ENCODE measurements at places on chromosomes 2 and 18. TPM values are rescaled to one million over a fixed set of nuclear protein-coding genes. Genes with fewer than 3 reads are reported as not detected.
A peak's percentile ranks its signal among the peaks of the same experiment; 100 is the strongest.

DNA sequence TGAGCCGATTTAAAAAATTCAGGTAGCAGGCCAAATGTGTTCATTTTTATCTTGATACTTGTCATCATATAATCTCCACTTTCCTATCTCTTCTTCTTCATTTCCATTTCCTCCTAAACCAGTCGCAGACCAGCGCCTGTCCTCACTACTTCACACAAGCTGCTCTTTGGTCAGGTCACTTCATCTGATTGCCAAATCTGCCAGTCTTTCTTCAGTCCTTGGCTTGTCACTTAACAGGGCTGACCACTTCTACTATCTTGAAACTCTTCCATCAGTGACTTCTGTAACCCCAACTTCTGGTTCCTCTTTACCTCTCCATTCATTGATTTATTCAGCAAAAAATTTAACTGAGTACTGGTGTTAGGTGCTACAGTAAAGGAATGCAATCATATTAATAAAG is 18.0 kb upstream of the SPRED2 start:
- DNase-seq, result no peak

LYG2 gene
- 0.64 TPM for polyA plus RNA-seq

DNA sequence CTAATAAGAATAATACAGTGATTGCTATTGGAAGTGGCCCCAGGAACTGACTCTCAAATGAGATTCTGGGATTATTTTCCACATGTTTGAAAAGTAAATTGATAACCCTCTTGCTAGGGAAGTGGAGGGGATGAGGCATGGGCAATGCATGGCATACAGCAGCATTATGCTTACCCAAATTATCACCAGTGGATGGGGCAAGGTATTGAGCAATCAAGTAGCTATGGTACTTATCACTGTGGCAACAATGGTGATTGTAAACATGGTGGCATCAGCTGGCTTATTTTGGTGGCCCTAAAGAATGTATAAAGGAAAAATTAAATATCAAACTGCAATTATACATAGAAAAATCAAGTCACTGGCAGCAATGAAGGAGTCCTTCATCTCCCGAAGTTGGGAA is 155.1 kb downstream of the FIGN start:
- DNase-seq, result no peak

DNA sequence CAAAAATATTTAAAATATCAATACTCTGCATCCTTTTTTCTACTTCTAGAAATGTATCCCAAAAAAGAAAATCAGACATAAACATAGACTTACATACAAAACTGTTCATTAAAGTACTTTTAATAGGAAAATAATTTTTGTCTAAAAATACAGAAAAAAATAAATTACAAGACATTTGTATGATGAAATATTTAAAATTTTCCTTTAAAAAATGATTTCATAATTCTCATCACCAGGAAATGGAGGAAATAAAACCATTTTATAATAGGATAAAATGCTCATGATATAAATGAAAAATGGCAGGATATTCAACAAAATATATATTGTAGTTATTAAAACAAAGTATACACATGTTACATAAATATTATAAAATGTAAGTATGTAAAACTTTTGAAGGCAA is 24.4 kb downstream of the ARL5A start:
- no peak for DNase-seq

ARHGAP15 gene
- polyA plus RNA-seq, result 31.0 TPM

- DNase-seq, result no peak
Measured at GRCh38 chr18:49251451-49251850, 209.0 kb downstream of the DYM start.

DNA sequence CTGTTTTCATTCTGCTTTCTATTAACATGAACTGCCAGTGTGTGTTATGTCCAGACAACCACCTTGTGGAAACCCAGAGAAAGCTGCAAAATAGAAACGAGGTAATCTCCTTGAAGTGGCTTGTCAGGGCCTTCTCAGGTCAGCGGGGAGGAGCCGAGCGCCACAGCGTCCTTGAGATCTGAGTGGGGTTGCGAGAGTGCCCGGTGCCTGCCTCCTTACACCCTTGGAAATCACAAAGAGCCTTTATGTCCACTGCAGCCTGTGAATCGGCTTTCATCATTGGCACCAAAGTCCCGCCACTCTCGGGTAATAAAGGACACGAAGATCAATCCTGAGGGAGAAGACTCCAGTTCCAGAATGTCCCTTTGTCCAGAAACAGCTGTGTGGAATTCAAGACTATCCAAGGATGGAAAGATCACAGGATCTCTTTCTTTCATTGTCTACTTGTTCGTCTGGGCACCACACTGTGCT is 135.2 kb downstream of the HRH4 start:
- DNase-seq, result peak; percentile 17

SFXN5 gene
- polyA plus RNA-seq, result 13.7 TPM

PFN4 gene
- polyA plus RNA-seq, result 3.2 TPM

UXS1 gene
- polyA plus RNA-seq, result 93.1 TPM

TEKT4 gene
- 2.8 TPM for polyA plus RNA-seq

GRCh38 chr2:111945444-111946293 is 47.3 kb downstream of the MERTK start:
- no peak for DNase-seq

DNA sequence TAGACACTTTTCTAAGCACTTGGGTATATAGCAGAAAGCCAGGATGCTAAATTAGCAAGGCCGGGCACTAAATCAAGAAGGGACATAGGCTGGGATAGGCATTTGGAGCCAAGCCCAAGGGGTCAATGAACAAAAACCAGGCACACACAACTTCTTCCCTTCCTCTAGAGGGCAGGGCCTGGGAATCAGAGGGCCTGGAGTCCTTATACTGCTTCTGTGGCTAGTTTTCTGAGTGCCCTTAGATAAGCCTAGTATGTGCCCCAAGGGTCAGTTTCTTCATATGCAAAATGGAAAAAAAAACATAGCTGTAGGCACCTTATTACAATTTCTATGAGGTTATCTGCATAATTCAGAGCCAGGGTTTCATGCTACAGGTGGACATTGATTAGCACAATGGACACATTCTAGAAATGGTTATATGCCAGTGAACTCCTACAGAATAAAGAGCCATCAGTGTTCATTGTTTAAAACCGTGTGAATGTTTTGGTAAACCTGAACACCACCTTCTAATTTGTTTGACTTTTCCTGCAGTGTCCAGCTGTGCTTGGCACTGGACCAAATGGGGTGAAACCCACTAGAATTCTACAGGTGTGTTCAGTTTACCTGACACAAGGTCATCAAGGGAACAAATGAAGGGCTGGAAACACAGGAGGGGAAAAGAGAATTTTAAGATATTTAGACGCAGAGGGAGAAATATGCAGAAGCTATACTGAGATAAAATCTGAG is 49.6 kb downstream of the PAX8 start:
- DNase-seq, result no peak

DNA sequence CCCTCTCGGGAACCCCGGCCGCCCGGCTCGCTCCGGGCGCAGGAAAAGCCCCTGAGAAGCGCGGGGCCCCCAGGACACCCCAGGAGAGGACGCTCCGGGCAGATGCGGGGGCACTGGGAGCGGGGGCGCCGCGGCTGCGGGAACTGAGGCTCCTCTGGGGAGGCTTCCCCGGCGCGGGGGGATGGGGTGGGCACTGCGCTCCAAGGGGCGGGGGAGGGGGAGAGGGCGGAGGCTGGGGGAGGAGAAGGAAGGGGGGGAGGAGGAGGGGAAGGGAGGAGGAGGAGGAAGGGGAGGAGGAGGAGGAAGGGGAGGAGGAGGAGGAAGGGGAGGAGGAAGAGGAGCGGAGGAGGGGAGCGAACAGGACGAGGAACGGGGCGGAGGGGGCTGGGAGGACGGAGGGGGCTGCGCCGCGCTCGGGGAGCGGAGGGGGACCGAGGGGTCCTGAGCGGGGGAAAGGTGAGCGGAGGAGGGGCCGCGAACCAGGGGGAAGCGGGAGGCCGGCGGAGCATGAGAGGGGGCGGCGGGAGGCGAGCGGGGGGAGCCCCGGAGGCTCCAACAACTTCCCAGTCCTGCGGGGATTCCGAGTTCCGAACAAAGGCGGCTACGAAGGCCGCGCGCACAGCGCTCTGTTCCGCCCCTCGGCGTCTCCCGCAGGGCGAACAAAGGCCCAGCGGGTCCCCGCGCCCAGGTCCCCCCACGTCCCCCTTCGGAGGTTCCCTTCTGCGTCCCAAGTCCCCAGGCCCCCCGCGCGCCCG is 742 bp downstream of the PXDN start:
- DNase-seq, result no peak

GRCh38 chr18:68611311-68611710 is 103.6 kb downstream of the TMX3 start:
- DNase-seq, result no peak

DNA sequence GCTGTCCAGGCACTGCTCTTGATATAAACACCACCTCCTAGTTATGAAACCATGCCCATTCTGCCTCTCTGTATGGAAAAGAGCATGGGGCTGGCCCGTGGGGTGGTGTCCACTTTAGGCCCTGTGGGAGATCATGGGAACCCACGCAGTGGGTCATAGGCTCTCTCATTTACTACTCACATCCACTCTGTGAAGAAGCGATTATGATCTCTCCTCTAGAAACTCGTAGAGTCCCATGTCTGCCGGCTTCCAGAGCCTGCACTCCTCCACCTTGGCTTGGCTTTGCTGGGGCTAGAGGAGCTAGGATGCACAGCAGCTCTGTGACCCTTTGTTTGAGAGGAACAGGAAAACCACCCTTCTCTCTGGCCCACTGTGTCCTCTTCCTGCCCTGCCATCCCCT is 15.9 kb downstream of the EMX1 start:
- DNase-seq, result no peak

GBX2 gene
- not detected for polyA plus RNA-seq

RGPD4 gene
- polyA plus RNA-seq, result 0.03 TPM

- no peak for DNase-seq
Measured at GRCh38 chr2:226130192-226130591, 669.4 kb downstream of the IRS1 start.

DNA sequence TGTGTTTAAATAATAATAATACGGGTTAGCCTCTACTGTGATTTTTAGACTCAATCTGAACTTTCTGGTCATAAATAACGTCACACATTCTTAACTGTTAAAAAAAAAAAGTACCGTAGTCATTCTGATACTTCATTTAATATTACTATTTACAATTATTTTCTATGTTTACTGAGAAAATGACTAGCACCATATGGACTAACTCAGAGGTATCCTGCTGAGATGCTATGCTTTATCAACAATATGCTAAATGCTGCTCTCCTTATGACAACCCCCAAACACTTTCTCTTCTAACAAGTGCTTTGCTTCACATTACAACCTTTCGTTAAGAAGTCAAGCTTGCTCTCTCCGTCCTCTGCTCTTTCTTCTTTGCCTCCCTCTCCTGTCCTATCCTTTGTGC is 182.1 kb downstream of the AFF3 start:
- peak; percentile 70 for DNase-seq

SERPINB4 gene
- not detected for polyA plus RNA-seq

- no peak for DNase-seq
Measured at GRCh38 chr2:75728614-75729419, 18.1 kb upstream of the GCFC2 start.

DNA sequence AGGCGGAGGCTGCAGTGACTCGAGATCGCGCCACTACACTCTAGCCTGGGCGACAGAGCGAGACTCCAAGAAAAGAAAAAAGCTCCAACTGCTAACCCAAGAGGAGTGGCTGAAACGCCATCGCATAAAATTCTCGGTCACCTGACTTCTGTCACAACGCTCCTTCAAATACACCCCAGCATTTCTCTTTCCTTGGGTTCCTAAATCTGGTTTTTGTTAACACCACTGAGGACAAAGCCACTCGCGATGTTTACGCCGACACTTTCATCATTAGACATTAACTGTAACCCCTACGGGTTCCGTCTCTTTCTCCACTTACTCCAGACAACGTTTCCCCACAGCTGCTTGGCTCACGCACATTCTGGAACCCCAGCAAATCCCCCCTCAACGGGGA is 679 bp downstream of the CLK1 start:
- no peak for DNase-seq

DNA sequence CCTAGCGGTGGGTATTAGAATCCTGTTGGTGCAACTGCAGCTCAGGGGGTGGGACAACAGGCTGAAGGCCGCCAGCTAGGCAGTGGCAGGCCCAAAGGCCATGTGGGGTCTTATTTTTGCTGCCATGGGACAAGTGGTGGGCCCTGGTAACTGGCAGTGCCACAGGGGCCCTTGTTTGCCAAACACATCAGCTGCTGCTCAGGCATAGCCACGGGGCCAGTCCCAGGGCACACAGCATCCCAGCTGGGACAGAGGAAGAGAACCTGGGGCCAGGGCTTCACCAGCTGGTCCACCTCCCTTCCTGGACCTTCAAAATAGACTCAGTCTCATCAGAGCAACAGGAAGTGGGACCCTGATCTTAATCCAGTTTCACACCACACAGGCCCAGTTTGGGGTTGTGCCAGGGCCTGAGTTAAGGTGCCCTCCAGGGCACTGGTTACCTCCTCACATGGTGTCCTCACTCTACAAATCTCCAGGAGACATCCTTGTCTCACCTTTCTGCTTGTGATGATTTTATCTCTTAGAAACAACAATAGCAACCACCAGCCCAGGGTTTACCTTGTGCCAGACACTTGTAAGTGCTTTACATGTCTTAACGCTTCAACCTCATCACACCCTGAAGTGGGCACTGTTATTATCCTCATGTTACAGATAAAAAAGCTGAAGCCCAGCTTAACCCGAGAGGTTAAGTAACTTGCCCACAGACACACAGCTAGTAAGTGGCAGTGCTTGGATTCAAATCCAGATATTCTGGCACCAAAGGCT is 98.5 kb downstream of the GYPC start:
- DNase-seq, result no peak

- no peak for DNase-seq
Measured at GRCh38 chr2:38438133-38438882, 61.2 kb upstream of the ATL2 start.

DNA sequence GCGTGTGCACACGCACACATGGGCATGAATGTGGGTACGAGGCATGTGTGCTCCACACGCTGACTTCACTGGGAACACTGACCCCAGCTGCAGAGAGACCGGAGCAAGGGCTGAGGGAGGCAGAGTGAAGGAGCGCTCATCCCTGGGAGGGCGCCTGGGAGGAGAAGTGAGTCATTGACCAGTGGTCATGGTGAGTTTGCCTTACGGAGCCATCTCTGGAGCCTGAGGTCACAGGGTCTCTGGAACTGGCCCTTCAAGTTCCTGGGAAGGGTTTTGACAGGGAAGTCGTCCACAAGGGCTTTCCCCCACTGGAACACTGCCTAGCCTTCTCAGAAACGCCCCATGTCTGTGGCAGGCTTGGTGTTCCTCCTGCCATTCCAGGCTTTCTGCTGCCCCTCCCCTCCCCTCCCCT is 14.3 kb upstream of the TMEM185B start:
- no peak for DNase-seq

TCF23 gene
- 0.15 TPM for polyA plus RNA-seq

DNA sequence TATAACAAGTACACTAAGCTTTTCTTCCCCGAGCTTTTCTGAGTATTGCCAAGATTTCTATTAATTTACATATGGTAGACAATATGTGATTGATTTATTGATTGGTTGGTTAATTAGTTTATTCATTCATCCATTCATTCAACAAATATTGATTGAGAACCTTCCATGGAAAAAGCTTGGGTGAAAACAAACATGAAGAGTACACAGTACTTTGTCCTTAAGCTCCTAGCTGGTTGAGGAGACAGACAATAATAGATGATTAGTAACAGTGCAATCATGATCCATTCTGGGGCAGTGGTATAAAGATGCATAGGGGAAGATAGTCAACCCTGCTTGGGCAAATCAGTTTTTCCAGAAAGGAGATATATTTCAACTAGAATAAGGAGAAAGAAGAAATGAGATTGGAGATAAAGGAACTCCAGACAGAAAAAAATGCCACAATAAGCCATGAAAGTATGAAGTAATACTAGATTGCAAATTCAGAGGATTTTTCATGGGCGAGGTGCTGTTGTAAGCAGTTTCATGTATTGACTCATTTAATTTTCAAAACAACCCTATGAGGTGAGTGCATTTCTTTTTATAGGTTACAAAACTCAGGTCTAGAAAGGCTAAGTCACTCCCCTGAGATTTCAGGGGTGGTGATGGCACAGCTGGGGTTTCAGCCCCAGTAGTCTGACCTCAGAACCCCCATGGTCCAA is 129.5 kb downstream of the RND3 start:
- DNase-seq, result no peak
